ENCODE measurements at places on chromosomes 12 and 14. TPM values are rescaled to one million over a fixed set of nuclear protein-coding genes. Genes with fewer than 3 reads are reported as not detected.

The GZMH gene
- total RNA-seq = 9.9 TPM

The LUM gene
- not detected for total RNA-seq

The STX2 gene
- 24.5 TPM for total RNA-seq

The FOXA1 gene
- total RNA-seq = not detected

DNA sequence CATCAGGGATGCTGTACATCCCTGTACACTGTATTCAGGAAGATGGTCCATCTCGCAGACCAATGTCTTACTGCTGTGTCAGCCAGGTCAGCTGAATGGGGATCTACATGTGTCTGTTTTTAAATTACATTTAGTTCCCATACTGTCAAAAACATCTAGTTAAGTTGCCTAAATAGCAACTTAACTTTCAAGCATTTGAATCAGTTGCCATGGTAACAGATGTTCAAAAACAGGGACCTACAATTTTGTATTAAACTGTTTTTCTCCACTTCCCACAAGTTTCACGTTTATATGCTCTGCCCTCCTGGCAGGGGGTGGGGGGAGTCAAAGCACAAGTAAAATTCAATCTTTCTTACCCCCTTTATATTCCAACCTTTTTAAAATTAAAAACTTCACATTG is 38.3 kb downstream of the C12orf42 start:
- H3K36me3 ChIP-seq = peaks cover 14% of the 10 kb centered on the region
- H3K27ac ChIP-seq = no peak overlapping the region
- no peak for DNase-seq
- H3K27me3 ChIP-seq = no peaks in the 10 kb centered on the region
- peaks cover 60% of the 10 kb centered on the region for H3K4me1 ChIP-seq
- no peak overlapping the region for H3K4me3 ChIP-seq

- no peaks in the 10 kb centered on the region for H3K27me3 ChIP-seq
- no peak overlapping the region for H3K4me3 ChIP-seq
- DNase-seq = no peak
- no peak overlapping the region for H3K27ac ChIP-seq
- no peaks in the 10 kb centered on the region for H3K4me1 ChIP-seq
Measured at GRCh38 chr12:40999210-40999609, 188.9 kb upstream of the PDZRN4 start.

GRCh38 chr14:68462683-68463082 is 330.2 kb downstream of the ZFP36L1 start:
- H3K4me1 ChIP-seq = no peaks in the 10 kb centered on the region
- no peak overlapping the region for H3K4me3 ChIP-seq
- no peak overlapping the region for H3K27ac ChIP-seq
- no peak for DNase-seq
- no peaks in the 10 kb centered on the region for H3K27me3 ChIP-seq

- H3K4me3 ChIP-seq = no peak overlapping the region
- no peak for DNase-seq
- no peak overlapping the region for H3K27ac ChIP-seq
- H3K27me3 ChIP-seq = no peaks in the 10 kb centered on the region
Measured at GRCh38 chr12:128138125-128138524, 128.8 kb upstream of the TMEM132C start.

DNA sequence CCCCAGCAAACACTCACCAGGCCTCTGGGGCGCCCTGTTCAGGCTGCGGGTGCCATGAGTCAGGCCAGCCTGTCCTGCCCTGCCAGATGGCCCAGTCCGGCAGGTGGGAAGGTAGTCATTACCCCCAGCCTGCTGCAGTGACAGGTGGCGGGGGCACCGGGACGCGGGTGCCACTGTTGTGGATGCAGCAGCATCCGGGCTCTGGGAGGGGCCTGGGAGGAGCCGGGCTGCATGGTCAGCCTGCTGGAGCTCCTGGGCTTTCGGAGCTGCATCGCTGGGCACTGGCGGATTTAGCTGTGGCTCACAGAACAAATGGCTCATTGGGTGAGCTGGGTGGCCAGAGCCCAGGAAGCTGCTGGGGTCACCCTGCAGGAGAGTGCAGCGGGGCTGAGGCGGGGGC is 13.5 kb downstream of the CEP170B start:
- H3K27me3 ChIP-seq = no peaks in the 10 kb centered on the region
- no peak for DNase-seq
- no peak overlapping the region for H3K4me3 ChIP-seq
- no peaks in the 10 kb centered on the region for H3K4me1 ChIP-seq
- no peaks in the 10 kb centered on the region for H3K36me3 ChIP-seq
- H3K27ac ChIP-seq = no peak overlapping the region

DNA sequence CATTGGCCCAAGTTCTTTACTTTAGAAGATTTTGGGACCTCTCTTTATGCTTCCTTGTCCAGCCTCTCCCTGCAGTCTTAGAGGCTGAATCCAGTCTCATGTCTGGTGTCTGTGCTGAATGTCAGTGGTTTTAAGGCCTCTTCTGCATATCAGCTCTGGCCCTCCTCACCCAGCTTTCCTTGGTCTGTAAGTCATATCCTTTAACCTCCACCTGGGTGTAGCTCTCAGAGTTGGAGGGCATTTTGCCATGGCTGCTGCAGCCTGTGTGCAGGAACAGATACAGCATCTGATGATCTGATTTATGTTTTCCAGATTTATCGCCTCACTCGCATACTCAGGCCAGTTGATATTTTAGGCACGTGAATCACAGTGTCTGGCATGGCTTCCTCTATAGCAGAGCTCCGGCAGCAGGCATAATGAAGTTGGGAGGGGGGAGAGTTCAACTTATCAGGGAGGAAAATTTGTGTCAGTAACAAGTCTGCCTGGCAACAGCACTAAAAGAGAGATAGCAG is 335.0 kb downstream of the PCNX1 start:
- DNase-seq = no peak
- no peak overlapping the region for H3K27ac ChIP-seq
- H3K4me1 ChIP-seq = peaks cover 60% of the 10 kb centered on the region
- H3K4me3 ChIP-seq = no peak overlapping the region
- peaks cover 30% of the 10 kb centered on the region for H3K36me3 ChIP-seq

DNA sequence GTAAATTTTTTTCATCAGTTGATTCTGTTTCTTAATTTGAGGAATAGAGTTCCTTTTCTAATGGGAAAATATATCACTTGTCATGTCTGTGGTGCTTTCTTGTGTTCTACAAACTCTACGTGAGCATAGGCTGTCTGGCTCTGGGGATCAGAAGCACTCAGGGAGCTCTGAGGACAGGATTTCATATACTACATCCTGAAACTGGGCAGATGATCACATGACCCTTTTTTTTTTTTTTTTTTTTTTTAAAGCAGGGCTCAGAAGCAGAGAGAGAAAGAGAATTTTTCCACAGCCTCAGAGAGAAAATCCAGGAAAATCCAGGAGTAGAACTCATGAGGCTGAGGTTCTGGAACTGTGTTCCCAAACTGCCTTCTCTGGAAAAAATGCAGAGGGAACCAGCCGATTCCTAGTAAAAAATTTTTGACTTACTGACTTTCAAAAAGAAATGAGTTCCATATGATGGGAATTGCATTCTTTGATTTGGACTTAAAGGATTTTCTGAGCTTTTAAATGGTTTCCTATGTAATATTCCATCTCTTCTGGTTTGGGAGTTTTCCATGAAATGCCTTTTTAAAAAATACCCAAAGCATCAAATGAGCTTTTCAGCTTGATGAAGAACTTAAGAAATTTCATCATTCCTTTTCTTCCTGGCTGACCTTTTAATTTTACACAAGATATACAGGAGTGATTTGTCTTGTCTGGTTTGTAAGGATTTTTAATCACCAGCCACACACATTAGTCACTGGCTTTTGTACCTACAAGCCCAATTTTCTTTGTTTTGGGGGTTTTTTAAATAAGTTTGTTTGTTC is 183.1 kb upstream of the HIF1A start:
- peaks cover 83% of the 10 kb centered on the region for H3K4me1 ChIP-seq
- H3K4me3 ChIP-seq = no peak overlapping the region
- DNase-seq = no peak
- peaks cover 78% of the 10 kb centered on the region for H3K36me3 ChIP-seq
- H3K27me3 ChIP-seq = no peaks in the 10 kb centered on the region
- H3K27ac ChIP-seq = peak overlapping the region; percentile 75

- H3K36me3 ChIP-seq = no peaks in the 10 kb centered on the region
- no peaks in the 10 kb centered on the region for H3K27me3 ChIP-seq
- H3K27ac ChIP-seq = no peak overlapping the region
- no peaks in the 10 kb centered on the region for H3K4me1 ChIP-seq
- no peak overlapping the region for H3K4me3 ChIP-seq
- DNase-seq = peak; percentile 21
Measured at GRCh38 chr12:17992002-17992656, 97.9 kb downstream of the RERGL start.

GRCh38 chr12:57171668-57172067 is 24.2 kb upstream of the LRP1-AS start:
- no peak overlapping the region for H3K4me3 ChIP-seq
- H3K27ac ChIP-seq = no peak overlapping the region
- no peaks in the 10 kb centered on the region for H3K36me3 ChIP-seq
- DNase-seq = no peak
- H3K4me1 ChIP-seq = no peaks in the 10 kb centered on the region

DNA sequence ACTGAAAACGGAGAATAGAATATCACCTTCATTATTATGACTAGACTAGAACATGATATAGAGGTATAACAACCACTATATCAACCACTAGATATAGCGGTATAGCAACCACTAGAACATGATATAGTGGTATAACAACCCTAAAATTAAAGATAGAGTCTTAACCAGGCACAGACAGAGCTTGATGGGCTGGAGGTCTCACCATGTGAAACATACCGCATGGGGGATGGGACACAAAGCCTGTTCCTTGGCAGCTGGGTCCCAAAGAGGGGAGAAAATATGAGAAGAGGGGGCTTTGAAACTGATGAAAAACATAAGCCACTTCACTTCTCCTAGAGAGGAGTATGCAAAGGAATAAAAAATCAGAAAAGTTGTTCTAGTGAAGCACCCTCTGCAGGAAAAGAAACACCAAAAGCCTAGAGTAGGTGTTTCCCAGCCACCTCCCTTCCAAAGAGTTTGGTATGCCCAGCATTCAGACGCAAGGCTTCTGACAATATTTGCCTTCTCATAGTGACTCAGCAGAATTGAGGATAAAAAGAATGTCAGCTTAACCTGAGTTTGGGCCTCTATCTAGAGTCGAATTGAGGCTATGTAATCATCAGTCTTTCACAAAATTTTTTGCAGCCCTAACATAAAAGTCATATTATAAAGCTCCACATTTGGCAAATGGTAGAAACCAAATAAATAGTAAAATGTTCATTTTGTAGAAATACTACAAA is 316.4 kb downstream of the NOVA1 start:
- no peaks in the 10 kb centered on the region for H3K27me3 ChIP-seq
- H3K27ac ChIP-seq = no peak overlapping the region
- H3K36me3 ChIP-seq = no peaks in the 10 kb centered on the region
- no peaks in the 10 kb centered on the region for H3K4me1 ChIP-seq

DNA sequence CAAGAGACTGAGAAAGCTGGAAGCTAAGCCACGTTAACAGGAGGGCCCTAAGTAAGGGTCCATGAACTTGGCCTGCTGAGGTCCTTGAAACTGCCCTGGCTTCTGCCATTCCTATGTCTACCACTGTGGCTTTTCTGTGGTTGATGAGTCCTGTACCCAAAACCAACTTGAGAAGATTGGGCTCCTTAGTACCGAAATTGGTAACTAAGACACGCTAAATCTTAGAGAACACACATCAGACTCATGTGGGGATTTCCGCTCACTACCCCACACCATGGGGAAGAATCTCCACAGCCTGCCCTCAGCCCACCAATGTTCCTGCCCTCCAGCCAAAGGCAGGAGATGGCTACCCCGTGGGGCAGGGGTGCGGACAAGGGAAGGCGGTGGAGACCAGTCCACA is 232.9 kb downstream of the SPTSSA start:
- peaks cover 13% of the 10 kb centered on the region for H3K27me3 ChIP-seq
- H3K36me3 ChIP-seq = no peaks in the 10 kb centered on the region
- H3K4me3 ChIP-seq = no peak overlapping the region
- H3K4me1 ChIP-seq = peaks cover 5% of the 10 kb centered on the region
- no peak for DNase-seq

GRCh38 chr12:125540580-125541204 is 475.5 kb downstream of the AACS start:
- no peak overlapping the region for H3K4me3 ChIP-seq
- no peaks in the 10 kb centered on the region for H3K27me3 ChIP-seq
- H3K4me1 ChIP-seq = no peaks in the 10 kb centered on the region
- H3K27ac ChIP-seq = no peak overlapping the region
- no peaks in the 10 kb centered on the region for H3K36me3 ChIP-seq
- no peak for DNase-seq

- DNase-seq = no peak
- peaks cover 10% of the 10 kb centered on the region for H3K27me3 ChIP-seq
- H3K4me1 ChIP-seq = peaks cover 2% of the 10 kb centered on the region
- no peak overlapping the region for H3K4me3 ChIP-seq
Measured at GRCh38 chr12:52799505-52800211, 3.7 kb upstream of the KRT3 start.

- no peak overlapping the region for H3K4me3 ChIP-seq
- H3K27ac ChIP-seq = no peak overlapping the region
- H3K27me3 ChIP-seq = peaks cover 7% of the 10 kb centered on the region
- no peaks in the 10 kb centered on the region for H3K36me3 ChIP-seq
Measured at GRCh38 chr14:56149151-56149550, 30.9 kb downstream of the PELI2 start.

GRCh38 chr12:1910468-1910867 is 8.0 kb downstream of the CACNA2D4 start:
- H3K27ac ChIP-seq = no peak overlapping the region
- peaks cover 4% of the 10 kb centered on the region for H3K36me3 ChIP-seq
- H3K4me1 ChIP-seq = peaks cover 11% of the 10 kb centered on the region
- peaks cover 13% of the 10 kb centered on the region for H3K27me3 ChIP-seq

- no peaks in the 10 kb centered on the region for H3K27me3 ChIP-seq
- no peaks in the 10 kb centered on the region for H3K36me3 ChIP-seq
- no peak overlapping the region for H3K4me3 ChIP-seq
- H3K4me1 ChIP-seq = no peaks in the 10 kb centered on the region
- no peak for DNase-seq
Measured at GRCh38 chr12:82627799-82628198, 58.9 kb upstream of the TMTC2 start.

DNA sequence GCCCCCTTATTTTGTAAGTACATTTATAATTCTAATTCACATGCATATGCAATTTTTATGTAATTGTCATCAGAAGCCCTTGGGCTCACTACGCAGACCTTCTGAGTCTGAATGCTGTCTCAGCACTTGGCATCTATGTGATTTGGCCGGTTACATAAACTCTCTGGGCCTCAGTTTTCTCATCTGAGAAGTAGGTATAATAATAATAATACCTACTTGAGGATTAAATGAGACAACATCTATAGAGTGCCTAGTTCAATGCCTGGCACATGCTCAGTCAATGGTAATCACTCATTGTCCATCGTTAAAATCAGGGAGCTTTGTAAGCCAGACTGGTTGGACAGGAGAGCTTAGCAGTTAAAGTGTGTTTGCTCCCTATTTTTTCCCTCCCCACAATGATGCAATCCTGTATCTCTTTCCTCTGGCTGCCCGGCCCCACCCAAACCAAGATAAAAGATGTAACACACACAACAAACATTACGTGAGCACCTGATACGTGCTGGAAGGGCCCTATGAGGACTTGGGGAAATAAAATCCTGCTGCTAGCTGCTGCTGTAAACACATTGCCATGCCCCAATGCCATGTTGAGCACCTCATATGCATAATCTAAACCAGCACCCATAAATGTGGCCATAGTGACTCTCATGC is 235.0 kb downstream of the CRADD start:
- H3K36me3 ChIP-seq = no peaks in the 10 kb centered on the region
- no peak for DNase-seq
- H3K27ac ChIP-seq = no peak overlapping the region
- H3K4me1 ChIP-seq = no peaks in the 10 kb centered on the region

Data from activated CD8-positive, alpha-beta T cell treated with anti-CD3 and anti-CD28 coated beads, Interleukin-2, amount 10 ng/mL, durations not matched to agents 7 days and 5 days (primary cell).